OCI-LY7 (cell line): ENCODE measurements at places on chromosomes 11 and 22. TPM values are rescaled to one million over a fixed set of nuclear protein-coding genes. Genes with fewer than 3 reads are reported as not detected.

GRCh38 chr22:19525116-19525660, 978 bp upstream of the CLDN5 start:
- DNase-seq: no peak

DNA sequence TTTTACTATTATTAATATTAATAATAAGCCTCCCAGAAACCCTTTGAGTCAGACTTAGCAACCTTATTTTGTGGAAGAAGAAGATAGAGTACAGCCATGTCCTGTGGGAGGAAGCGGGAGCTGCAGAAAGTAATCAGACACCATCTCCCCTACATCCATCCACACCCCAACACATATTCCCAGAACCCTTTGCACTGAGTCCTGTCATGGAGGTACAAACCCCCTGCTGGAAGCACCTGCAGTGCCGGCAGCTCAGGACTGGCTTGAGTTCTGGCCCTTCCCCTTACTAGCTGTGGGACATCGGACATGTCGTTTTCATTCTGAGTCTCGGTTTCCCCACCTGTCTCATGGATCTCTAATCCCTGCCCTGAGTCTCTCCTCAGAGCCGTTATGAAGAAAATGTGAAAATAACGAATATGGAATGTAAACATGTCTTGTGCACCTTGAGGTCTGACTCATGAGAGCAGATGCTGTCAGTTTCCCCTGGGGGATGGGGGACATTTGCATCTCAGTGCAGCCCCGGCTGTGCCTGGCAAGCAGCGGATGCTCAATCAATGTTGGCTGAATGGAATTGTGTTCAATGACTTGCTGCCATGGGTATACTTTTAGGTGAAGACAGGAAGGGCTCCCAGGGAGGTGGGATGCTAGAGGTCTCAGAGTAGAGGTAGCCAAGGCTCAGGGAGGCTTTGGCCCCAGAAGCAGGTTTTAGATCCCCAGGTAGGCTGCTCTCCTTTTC, 45.4 kb downstream of the TP53I11 start:
- peak; percentile 40 for DNase-seq

The UPK3A gene
- not detected in 2 replicates for total RNA-seq

The NRIP3 gene
- not detected in 2 replicates for total RNA-seq

DNA sequence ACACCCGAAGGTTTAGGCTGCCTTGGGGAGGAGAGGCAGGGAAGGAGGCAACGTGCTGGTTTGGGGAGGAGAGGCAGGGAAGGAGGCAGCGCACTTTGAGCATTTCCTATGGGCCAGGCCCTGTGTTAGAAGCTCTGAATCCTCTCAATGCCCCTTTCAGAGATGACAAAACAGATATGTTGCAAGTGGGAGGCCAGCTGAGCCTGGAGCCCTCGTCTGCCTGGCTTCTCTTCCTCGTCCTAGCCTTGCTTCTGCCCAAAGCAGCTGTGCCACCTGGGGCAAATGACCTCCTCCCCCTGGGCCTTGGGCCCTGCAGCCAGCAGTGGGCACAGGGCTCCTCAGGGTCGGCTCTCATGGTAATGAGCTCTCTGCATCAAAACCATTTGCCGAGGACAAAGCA, 15.3 kb upstream of the LRRC32 start:
- DNase-seq: no peak

The TIMP3 gene
- total RNA-seq: not detected in 2 replicates

The FADS2 gene
- total RNA-seq: 2.3 and 2.8 TPM in 2 replicates

DNA sequence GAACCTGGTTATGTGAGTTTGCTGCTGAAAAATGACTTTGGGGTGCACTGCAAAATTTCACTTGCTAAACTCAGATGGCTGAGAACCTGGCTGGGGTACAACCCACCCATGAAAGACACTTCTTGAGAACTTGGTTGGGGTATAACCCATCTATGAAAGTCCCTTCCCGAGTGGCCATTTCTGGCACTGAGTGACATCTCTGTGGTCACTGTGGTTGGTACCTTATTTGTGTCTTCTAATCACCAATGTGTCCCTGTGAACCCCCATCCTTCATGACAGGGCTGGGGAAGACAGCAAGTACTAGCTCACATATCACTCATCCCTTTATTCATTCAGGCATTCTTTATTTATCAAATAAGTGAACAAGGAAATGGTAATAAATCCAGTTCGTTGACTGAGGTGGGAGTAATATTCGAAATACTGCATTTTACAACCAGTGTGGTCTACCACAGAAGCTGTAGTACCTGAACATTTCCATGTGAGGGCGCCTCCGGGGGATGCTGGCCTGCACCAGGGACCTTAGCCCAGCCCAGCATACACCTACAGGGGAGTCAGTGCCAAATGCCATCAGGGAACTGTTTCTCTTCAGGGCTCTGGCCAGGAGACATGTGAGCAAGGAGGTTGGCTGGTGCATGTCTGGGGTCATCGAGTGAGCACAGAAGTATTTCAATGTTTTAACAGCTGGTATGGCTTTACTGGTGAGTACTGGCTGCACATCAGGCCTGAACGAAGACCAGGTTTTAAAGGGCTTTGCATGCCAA, 122.1 kb downstream of the CSNK2A3 start:
- peak; percentile 61 for DNase-seq
